ENCODE measurements at places on chromosomes 5 and 9.

DNA sequence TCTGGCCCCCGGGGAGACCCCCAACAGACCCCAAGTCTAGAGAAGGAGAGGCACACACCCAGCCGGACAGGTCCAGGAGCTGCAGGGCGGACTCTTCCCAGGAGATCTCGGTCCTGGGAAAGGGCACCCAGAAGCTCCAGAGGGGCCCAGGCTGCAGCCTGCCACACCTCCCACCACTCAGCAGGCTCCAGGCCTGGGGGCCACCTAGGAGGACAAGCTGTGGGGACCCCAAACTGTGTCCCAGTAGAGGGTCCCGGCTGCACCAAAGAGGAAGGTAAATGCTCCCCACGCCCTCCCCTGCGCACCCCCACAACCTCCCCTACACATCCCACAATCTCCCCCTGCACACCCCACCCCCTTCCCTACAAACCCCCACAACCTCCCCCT is 48.5 kb downstream of the PLEKHG4B start:
- no peak for DNase-seq

DNA sequence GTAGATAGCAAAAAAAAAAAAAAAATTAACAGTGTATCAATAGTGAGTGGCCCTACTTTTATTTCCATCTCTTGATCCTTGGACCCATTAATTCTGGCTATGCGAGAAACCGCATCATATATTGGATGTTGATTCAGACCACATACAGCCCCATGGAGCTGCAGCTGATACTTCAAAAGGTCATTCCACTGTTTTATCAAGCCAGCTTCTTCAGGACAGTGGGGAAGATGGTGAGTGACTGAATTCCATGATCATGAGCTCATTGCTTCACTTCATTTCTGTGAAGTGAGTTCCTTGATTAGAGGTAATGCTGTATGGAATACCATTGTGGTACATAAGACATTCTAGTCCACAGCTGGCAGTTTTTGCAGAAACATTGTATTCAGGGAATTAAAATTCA is 222.9 kb upstream of the MEF2C start:
- no peak for DNase-seq

- no peak for DNase-seq
Observed at GRCh38 chr5:149779124-149779465, 49.0 kb downstream of the PPARGC1B start.

- no peak for DNase-seq
Observed at GRCh38 chr5:42944989-42945388, 95.1 kb downstream of the ANXA2R start.

DNA sequence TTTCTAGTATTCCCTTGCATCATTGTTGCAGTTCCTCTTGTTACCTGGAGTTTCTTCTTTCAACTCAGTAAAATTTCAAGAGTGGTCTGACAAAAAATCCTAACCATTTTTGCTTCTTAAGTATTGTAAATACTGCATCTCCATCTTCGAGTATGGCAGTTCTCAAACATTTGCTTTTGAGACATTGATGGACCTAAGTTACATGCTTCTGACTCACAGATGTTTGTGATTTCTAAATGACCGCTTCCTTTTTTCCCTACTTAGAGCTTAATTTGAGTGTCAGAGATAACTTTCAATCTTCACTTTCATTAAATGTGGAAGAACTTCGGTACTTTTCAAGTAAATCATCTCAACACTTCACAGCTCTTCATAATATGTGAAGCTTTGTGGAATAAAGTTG is 4.2 kb downstream of the UHRF2 start:
- DNase-seq, result no peak

DNA sequence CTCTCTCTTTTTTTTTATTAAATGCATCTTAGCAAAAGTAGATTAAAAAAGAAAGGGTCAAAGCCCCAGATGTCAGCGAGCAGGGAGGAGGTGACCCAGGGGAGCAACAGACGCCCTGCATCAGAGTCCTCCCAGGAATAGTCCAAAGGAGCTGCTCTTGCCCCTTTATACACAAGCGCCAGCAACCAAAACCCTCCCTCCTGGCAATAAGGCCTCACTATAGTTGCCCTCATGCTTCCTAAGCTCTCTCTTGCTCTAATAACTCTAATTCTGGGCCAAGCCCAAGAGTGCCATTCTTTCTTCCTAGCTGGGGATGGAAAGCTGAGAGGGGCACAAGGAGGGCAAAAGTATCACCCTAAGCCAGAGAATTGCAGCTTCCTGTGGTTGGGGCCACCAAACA is 26.3 kb downstream of the PCDHGC5 start:
- DNase-seq, result no peak

DNA sequence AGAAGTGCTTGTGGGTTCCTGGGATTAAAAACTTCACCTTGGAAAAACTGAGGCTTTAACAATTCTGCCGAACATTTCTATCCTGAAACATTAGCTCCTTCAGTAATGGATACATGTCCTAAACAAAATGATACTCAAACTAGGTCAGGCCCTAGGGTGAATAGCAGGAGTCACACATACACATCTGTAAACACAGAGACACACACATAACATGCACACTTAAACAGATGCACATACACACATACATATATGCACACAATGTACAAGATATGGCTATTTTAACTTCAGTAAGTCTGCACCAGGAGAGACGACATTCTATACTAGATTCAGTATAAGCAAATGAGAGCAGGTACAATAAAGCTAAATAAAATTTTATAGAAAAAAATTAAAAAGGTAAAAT is 124.4 kb downstream of the DCP2 start:
- no peak for DNase-seq

DNA sequence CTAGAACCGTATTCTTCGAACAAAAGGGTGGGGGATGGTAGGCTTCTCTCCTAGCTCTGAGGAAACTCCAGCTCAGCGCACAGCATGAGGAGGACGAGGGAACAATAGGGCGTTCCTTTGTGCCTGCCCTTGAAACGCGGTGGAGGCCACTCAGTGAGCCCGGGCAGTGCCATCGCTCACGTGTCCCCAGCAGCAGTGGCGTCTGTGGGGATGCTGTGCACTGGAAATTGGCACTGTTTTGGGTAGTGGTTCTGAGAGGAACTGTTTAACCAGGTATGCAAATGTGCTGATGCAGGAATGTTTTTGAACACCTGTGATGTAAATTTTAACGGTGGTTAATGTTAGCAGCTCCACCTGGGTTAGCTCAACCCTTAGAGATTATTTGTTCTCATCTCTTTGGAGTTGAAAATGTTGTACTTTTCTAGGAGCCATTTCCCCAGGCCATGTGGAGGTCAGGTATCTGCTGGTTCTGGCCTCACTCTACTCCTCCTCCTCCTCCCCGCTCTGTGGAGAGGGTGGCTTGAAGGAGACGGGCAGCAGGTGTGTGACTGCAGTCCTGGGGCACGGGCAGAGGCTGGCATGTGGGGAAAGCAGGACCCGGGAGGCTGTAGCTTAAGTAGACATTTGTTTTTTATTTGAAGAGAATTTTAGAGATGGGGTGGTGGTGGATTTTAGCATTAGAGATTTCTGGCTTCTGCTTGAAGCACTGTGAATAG is 48.3 kb downstream of the EHMT1 start:
- no peak for DNase-seq

GRCh38 chr5:135477613-135478066 is 25.5 kb upstream of the TIFAB start:
- DNase-seq, result peak; percentile 13

DNA sequence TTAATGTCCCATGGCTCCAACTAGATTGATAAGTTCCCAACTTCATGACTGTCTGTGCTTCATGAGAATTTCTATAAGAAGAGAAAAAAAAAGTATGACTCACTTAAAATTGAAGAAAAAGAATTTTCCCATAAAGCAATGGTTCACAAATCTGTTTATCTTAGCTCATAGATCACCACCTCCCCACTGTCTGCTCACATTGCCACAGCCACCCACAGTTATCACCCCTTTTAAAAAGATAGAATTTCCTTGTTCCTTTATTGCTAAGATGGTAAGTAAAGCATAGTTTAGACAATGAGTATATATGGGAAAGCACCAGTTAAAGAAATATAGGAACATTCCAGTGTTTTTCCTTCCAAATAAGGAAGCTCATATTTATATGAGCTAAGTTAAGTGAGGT is 67.1 kb downstream of the ALDH7A1 start:
- no peak for DNase-seq

- no peak for DNase-seq
Observed at GRCh38 chr9:132230605-132231004, 68.7 kb downstream of the NTNG2 start.

GRCh38 chr9:71506821-71507220 is 261.5 kb downstream of the CEMIP2 start:
- no peak for DNase-seq

GRCh38 chr5:93018461-93018860 is 562.6 kb downstream of the NR2F1-AS1 start:
- no peak for DNase-seq

DNA sequence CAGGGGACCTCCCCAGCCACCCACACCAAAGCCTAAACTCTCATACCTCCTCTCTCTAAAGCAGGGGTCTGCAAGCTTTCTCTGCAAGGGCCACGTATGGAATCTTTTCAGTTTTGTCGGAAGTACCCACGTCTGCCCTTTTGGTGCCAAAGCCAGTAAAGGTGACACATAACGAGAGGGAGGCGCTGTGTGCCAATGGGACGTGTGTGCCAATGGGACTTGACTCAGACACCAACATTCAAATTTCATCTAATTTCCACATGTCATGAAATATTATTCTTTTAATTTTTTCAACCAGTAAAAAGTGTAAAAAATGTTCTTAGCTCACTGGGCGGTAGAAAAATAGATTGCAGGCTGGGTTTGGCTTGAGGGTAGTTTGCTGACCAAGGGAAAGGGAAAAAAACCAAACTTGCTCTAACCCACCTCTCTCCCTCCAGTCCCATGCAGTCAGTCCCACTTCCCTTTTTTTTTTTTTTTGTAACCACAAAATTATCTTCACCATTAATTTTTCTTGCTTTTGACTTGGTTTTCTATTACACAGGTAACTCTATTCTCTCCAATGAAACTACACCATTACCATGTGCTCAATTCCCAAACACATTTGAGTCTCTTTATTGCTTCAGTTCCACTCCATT is 25.5 kb downstream of the OR2V1 start:
- DNase-seq, result no peak

DNA sequence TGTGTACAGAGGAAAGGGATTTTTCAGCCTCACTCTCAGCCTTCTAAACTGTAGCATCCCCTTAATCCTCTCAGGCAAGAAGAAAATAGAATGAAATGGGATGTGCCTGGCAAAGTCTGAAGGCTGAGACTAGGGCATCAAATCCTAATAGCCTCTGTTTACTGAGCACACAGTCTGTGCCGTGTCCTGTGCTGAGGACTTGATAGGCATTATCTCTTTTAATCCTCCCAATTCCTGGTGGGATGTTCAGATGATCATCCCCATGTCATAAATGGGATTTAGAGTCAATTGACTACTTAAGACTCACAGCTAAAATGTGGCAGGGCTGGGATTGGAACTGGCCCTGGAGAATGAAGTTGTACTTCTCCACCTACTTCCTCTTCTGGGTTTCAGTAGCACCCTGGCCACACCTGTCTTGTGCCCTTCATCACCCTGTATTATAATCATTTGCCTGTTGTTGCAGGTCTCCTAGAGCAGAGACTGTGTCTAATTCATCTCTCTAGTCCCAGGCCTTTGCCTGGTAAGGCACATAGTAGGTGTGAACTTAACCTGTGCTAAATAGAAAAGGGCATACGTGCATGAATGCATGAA is 81.0 kb downstream of the WWC1 start:
- DNase-seq, result no peak

DNA sequence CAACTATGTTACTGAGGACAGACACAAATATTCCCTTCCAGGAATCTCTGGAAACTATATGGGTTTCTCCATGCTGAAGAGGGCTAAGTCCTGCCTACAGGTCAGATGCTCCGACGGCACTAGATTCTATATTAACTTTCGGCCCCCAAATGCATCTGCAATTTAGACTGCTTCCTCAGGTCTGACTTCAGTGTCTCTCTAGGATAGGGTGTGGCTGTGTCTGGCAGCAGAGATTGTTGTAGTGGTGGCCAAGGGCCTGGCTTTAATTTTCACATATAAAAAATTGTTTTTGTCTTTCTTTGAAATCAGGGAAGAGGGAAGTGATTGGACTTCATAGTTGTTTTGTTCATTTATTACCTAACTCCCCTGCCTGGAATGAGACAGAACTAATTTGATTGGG is 101.8 kb downstream of the PJA2 start:
- DNase-seq, result no peak

DNA sequence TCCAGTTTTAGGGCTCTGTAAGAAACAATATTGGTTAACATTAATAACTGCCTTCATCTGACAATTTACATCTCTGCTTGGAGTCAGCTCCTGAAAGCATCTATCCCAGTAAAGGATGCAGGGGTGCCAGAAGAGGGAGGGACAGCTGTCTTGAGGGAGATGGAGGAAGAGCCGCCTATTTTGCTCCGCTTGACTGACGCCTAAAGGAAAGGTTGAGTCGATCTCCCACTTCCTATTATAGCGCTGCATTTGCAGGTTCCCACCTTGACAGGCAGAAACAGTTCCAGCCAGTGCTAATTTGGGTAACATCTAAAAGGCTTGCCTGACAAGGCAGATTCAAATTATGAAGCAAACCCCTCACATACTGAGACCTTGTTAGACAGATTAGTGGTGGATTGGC is 374.6 kb downstream of the SPATA31D1 start:
- no peak for DNase-seq

DNA sequence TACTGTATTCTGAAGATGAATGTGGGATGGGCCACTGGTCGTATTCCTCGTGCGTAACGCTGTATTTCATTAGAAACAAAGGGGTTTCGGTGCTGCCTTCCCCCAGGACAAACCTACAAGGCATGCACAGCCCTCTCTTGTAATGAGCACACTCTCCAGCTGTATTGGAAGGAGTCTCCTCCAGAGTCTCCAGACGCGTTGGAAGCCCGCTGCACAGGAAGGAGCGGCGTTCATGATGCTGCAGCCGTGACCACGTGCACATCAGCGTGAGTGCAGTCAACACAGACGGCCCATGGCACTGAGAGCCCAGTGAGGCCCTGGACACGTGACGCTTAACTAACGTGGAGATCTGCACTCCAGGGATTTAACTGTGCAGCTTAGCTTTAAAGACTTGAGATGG is 209.0 kb upstream of the IRX1 start:
- DNase-seq, result no peak

GRCh38 chr5:34659168-34659567 is 3.0 kb downstream of the RAI14 start:
- no peak for DNase-seq
